Adrenal gland (tissue), 19 donors: ENCODE measurements at places on chromosomes 4 and X.
A peak's percentile ranks its signal among the peaks of the same experiment; 100 is the strongest.

DNA sequence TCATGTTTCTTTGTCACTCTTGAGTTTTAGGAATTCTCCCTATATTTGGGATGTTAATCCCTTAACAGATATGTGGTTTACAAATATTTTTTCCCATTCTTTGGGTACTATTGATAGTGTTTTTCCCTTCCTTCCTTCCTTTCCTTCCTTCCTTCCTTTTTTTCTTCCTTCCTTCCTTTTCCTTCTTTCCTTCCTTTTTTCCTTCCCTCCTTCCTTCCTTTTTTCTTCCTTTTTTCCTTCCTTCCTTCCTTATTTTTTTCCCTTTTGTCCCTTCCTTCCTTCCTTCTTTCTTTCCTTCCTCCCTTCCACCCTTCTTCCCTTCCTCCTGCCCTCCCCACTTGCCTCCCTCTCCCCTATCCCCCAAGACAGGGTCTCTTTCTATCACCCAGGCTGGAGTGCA lies 42.1 kb downstream of the WDR17 start:
- H3K4me1 ChIP-seq: no peaks in the 10 kb centered on the region
- H3K27ac ChIP-seq: no peak overlapping the region
- H3K36me3 ChIP-seq: no peaks in the 10 kb centered on the region
- no peaks in the 10 kb centered on the region for H3K27me3 ChIP-seq

DNA sequence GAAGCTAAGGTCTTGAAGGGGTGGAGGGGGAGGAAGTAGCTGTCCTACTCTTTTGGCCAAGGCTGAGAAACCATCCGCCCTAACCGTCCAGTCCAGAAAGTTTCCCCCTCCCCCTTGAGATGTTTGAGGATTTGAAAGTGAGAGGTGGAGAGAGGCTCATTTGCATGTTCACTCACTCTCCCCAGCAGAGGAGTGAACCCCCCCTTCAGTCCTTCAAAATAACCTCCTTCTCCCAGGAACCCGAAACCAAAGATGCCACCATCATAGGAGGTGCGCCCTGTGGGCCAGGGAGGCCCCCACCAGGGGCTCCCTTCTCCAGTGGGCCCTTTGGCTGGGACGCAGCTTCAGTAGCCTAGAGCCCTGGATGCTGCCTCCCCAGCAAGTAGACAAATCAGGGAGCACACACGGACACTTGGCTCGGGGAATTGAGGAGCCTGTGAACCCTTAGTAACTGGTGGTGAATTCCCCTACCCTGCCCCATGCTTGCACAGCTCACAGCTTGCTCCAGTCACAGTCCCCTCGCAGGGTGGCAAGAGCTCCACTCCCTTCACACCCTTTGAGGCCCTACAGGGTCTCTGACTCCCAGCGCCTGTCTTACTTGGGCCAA lies 25.6 kb downstream of the ELF4 start:
- H3K36me3 ChIP-seq: no peaks in the 10 kb centered on the region
- H3K27me3 ChIP-seq: no peaks in the 10 kb centered on the region
- no peak overlapping the region for H3K4me3 ChIP-seq
- no peak for DNase-seq
- H3K27ac ChIP-seq: peak overlapping the region; percentile 52
- H3K4me1 ChIP-seq: no peaks in the 10 kb centered on the region

DNA sequence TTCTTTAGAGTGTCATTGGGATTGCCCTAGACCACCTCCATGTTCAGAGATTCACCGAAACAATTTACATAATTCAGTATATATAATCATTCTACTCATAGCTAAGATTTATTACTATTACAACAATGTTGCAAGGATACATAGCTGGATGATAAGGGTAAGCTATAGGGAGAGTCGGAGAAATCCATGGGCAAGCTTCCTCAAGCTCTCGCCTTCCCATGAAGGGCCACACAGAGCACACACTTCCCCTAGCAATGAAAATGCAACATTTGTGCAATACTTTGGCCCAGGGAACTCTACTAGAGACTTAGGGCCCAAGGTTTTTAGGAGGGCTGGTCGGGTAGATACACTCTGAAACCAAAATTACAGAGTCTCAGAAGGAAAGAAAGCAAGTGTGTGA lies 49.7 kb upstream of the ABCG2 start:
- H3K27ac ChIP-seq: no peak overlapping the region
- H3K36me3 ChIP-seq: no peaks in the 10 kb centered on the region
- H3K4me1 ChIP-seq: peaks cover 6% of the 10 kb centered on the region

GRCh38 chr4:84582988-84583875 lies at the start of gene CDS1:
CDS1 (plus strand) TSS chr4:84583127; CDS start chr4:84583402, 275 bp downstream.
- H3K27me3 ChIP-seq: no peaks in the 10 kb centered on the region
- H3K36me3 ChIP-seq: no peaks in the 10 kb centered on the region
- DNase-seq: peak; percentile 42
- peaks cover 7% of the 10 kb centered on the region for H3K4me1 ChIP-seq

GRCh38 chr4:130197946-130198345 lies 1102.0 kb downstream of the C4orf33 start:
- no peaks in the 10 kb centered on the region for H3K27me3 ChIP-seq
- no peaks in the 10 kb centered on the region for H3K4me1 ChIP-seq
- DNase-seq: no peak

DNA sequence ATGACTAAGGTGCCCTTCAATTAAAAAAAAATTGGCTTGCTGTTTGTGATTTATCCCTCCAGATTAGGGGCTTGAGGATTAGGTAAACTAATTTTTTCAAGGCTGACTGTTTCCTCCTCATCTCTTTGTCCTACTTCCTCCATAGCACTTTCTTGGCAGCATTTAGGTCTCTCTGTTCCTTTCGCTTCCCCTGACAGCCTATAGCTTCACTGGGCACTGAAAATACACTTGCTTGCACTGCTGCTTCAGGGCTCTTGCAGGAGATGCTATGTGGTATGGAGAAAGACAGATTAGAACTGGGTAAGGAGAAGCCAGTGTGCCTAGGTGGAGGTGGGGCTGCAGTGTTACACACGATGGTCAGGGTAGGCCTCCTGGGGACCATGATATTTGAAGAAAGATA lies 112.3 kb upstream of the SFRP2 start:
- H3K27ac ChIP-seq: no peak overlapping the region
- no peaks in the 10 kb centered on the region for H3K27me3 ChIP-seq
- H3K4me3 ChIP-seq: no peak overlapping the region
- DNase-seq: no peak

GRCh38 chr4:170214731-170215130 lies 125.0 kb upstream of the AADAT start:
- no peak for DNase-seq
- H3K36me3 ChIP-seq: no peaks in the 10 kb centered on the region
- H3K27ac ChIP-seq: no peak overlapping the region
- H3K4me1 ChIP-seq: no peaks in the 10 kb centered on the region

- no peaks in the 10 kb centered on the region for H3K4me1 ChIP-seq
- no peaks in the 10 kb centered on the region for H3K36me3 ChIP-seq
- DNase-seq: peak; percentile 61
- H3K27ac ChIP-seq: no peak overlapping the region
Observed at GRCh38 chrX:130091980-130092522, 18.2 kb downstream of the ELF4 start.

DNA sequence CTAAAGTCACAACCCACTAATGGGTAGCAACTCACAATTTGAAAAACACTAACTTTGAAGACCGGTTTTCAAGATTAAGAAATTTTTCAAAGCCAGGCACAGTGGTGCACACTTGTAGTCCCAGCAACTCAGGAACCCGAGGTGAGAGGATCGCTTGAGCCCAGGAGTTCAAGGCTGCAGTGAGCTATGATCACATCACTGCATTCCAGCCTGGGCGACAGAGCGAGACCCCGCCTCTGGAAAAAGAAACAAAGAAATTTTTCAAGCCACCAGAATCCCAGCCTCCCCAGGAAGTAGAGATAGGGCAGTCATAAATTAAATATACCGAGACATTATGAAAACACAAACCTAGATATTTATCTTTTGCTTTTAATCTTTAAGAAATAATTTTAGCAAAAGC lies 13.0 kb downstream of the SMARCA1 start:
- peak; percentile 41 for DNase-seq
- no peak overlapping the region for H3K4me3 ChIP-seq
- H3K27me3 ChIP-seq: no peaks in the 10 kb centered on the region
- no peak overlapping the region for H3K27ac ChIP-seq
- H3K36me3 ChIP-seq: no peaks in the 10 kb centered on the region
- no peaks in the 10 kb centered on the region for H3K4me1 ChIP-seq

- no peak overlapping the region for H3K27ac ChIP-seq
- no peaks in the 10 kb centered on the region for H3K27me3 ChIP-seq
- no peak overlapping the region for H3K4me3 ChIP-seq
- no peak for DNase-seq
- H3K36me3 ChIP-seq: no peaks in the 10 kb centered on the region
- no peaks in the 10 kb centered on the region for H3K4me1 ChIP-seq
Observed at GRCh38 chr4:77185686-77186085, 28.7 kb downstream of the CCNG2 start.
